Hair follicular keratinocyte (primary cell): ENCODE measurements at places on chromosomes 4 and X. TPM values are rescaled to one million over a fixed set of nuclear protein-coding genes. Genes with fewer than 3 reads are reported as not detected.

The P2RY8 gene
- not detected in 2 replicates for total RNA-seq

The MFAP3L gene
- total RNA-seq = 2.0 and 3.1 TPM in 2 replicates

The TMPRSS11A gene
- not detected in 2 replicates for total RNA-seq

The ARFIP1 gene
- 23.1 and 32.2 TPM in 2 replicates for total RNA-seq

The TMPRSS11D gene
- total RNA-seq = not detected in 2 replicates

The SPOCK3 gene
- 0.08 TPM in 2 replicates for total RNA-seq

The MAPK10 gene
- 2.8 and 5.6 TPM in 2 replicates for total RNA-seq
